ENCODE measurements at places on chromosomes 4 and X. TPM values are rescaled to one million over a fixed set of nuclear protein-coding genes. Genes with fewer than 3 reads are reported as not detected.

The BGN gene
- 175 TPM for total RNA-seq

The DCAF8L2 gene
- not detected for total RNA-seq

The SLC2A9 gene
- 5.5 TPM for total RNA-seq

The HSFX1 gene
- total RNA-seq, result 2.0 TPM

The KIF4A gene
- total RNA-seq, result 0.38 TPM

The KLB gene
- 0.05 TPM for total RNA-seq

The IQCM gene
- total RNA-seq, result not detected

The ZNF41 gene
- total RNA-seq, result 15.4 TPM

The NAT8L gene
- total RNA-seq, result 1.1 TPM

The AVPR2 gene
- 3.3 TPM for total RNA-seq

The SERTM2 gene
- 0.08 TPM for total RNA-seq

The EIF1AX gene
- 75.4 TPM for total RNA-seq

The RASL11B gene
- total RNA-seq, result 23.8 TPM

The KIT gene
- total RNA-seq, result 2.3 TPM

The GNRHR gene
- not detected for total RNA-seq

The BANK1 gene
- 0.22 TPM for total RNA-seq

The UNC5C gene
- total RNA-seq, result 1.7 TPM

The VEGFD gene
- total RNA-seq, result 1.3 TPM

The ADRA2C gene
- total RNA-seq, result 5.4 TPM

The TMEM47 gene
- total RNA-seq, result 32.1 TPM

The DNAAF6 gene
- total RNA-seq, result not detected

The GPR173 gene
- total RNA-seq, result 3.2 TPM

The PCSK1N gene
- 4.1 TPM for total RNA-seq

The GAB3 gene
- 17.7 TPM for total RNA-seq

The RAP2C gene
- 19.1 TPM for total RNA-seq

The PPID gene
- total RNA-seq, result 31.9 TPM

The RTL5 gene
- 6.3 TPM for total RNA-seq

The CLCN3 gene
- 61.4 TPM for total RNA-seq

The TAF7L gene
- not detected for total RNA-seq

The SMR3B gene
- total RNA-seq, result not detected

The MAEA gene
- total RNA-seq, result 55.2 TPM

The GPC3 gene
- 1.6 TPM for total RNA-seq

The VSIG1 gene
- total RNA-seq, result not detected

The UGT2B10 gene
- total RNA-seq, result not detected

The TMEM128 gene
- total RNA-seq, result 12.4 TPM

The ADH1B gene
- total RNA-seq, result 12.6 TPM

The NEUROG2 gene
- total RNA-seq, result not detected

The DUX4 gene
- total RNA-seq, result not detected

The L1CAM gene
- total RNA-seq, result 1.5 TPM

The CTAG2 gene
- total RNA-seq, result not detected

The TRIM61 gene
- 1.5 TPM for total RNA-seq

The RNF128 gene
- total RNA-seq, result 0.32 TPM

The NR0B1 gene
- total RNA-seq, result not detected

The MAGEA2B gene
- not detected for total RNA-seq

The MTMR1 gene
- total RNA-seq, result 21.7 TPM

The DACH2 gene
- not detected for total RNA-seq

Measured in cardiac septum (tissue), 1 donor.